ENCODE measurements at places on chromosomes 7 and 10. TPM values are rescaled to one million over a fixed set of nuclear protein-coding genes. Genes with fewer than 3 reads are reported as not detected.

The UBTD1 gene
- 1.9 TPM for total RNA-seq

The CHST15 gene
- total RNA-seq, result 1.2 TPM

The PRXL2A gene
- total RNA-seq, result 4.7 TPM

The SIRT1 gene
- total RNA-seq, result 58.8 TPM

The NUTM2A gene
- 1.3 TPM for total RNA-seq

The HOXA4 gene
- total RNA-seq, result 0.19 TPM

The MGAM2 gene
- total RNA-seq, result not detected

The ZNF804B gene
- total RNA-seq, result not detected

GRCh38 chr10:48522011-48522765 lies 82.7 kb downstream of the ARHGAP22 start:
- no peaks in the 10 kb centered on the region for H3K27me3 ChIP-seq
- no peaks in the 10 kb centered on the region for H3K36me3 ChIP-seq
- H3K4me3 ChIP-seq, result no peak overlapping the region
- no peak for DNase-seq
- H3K27ac ChIP-seq, result no peak overlapping the region
- H3K4me1 ChIP-seq, result no peaks in the 10 kb centered on the region

DNA sequence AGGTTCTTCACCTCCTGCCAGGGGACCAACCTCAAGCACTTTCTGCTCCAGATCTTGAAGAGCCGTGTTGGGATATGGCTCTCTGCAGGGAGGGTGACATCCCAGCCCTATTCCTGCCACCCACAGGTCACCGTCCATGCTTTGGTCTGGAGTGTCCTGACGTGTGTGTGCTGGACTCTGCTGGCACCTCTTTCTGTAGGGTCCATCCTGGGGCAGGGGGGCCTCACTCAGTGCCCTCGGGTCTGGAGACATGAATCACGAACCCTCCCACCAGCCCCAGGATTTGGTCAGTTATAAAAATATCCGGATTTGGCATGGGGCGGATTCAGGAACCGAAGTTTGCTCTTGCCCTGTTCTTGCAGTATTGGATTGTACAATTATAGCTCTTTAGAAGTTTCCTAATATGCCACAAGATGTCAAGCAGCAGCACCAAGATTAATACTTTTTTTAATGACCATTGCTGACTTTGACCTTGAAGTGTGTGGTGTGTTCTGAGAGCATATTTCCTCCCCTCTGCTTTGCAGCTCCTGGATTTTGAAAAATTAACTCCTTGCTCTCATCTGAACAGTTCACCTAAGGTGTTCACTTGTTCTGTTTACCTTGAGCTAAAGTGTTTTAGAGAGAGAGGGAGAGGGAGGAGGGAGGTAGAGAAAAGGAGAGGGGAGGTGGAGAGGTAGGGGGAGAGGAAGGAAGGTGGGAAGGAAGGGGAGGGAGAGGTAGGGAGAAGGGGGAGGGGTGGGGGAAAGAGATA lies 95.4 kb upstream of the SHH start:
- H3K27me3 ChIP-seq, result no peaks in the 10 kb centered on the region
- H3K4me3 ChIP-seq, result no peak overlapping the region
- H3K4me1 ChIP-seq, result no peaks in the 10 kb centered on the region
- H3K27ac ChIP-seq, result no peak overlapping the region
- no peaks in the 10 kb centered on the region for H3K36me3 ChIP-seq

- no peaks in the 10 kb centered on the region for H3K4me1 ChIP-seq
- H3K27me3 ChIP-seq, result no peaks in the 10 kb centered on the region
- H3K36me3 ChIP-seq, result no peaks in the 10 kb centered on the region
- H3K27ac ChIP-seq, result no peak overlapping the region
Measured at GRCh38 chr7:110779339-110779738, 311.6 kb upstream of the LRRN3 start.

- no peaks in the 10 kb centered on the region for H3K4me1 ChIP-seq
- H3K36me3 ChIP-seq, result no peaks in the 10 kb centered on the region
- no peak for DNase-seq
- H3K27me3 ChIP-seq, result no peaks in the 10 kb centered on the region
- H3K4me3 ChIP-seq, result no peak overlapping the region
- H3K27ac ChIP-seq, result no peak overlapping the region
Measured at GRCh38 chr10:2342206-2342605, 604.9 kb upstream of the ADARB2 start.

- no peaks in the 10 kb centered on the region for H3K27me3 ChIP-seq
- no peak overlapping the region for H3K27ac ChIP-seq
- H3K4me3 ChIP-seq, result no peak overlapping the region
- no peaks in the 10 kb centered on the region for H3K36me3 ChIP-seq
Measured at GRCh38 chr7:28291559-28291958, 111.0 kb upstream of the JAZF1 start.

DNA sequence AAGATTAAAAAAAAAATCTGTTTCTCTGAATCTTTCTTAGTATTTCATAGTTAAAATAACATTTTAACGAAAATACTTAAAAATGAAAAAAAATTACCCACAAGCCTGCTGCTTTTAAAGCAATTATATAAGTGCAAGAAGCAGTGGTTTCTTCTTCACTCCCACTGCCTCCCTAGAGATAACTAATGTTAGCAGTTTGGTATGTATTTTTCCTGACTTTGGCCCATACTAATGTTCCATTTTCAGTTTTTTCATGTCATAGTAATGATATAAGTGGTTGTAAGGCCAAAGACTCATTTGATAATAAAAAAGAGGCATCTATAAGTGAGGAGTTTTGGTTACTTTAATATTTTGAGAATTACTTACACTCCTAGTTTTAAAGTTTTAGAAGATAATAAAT lies 24.3 kb upstream of the LAMB1 start:
- no peak overlapping the region for H3K4me3 ChIP-seq
- no peaks in the 10 kb centered on the region for H3K36me3 ChIP-seq
- H3K4me1 ChIP-seq, result no peaks in the 10 kb centered on the region
- no peaks in the 10 kb centered on the region for H3K27me3 ChIP-seq
- DNase-seq, result no peak

GRCh38 chr10:28120043-28120749 lies 121.3 kb upstream of the ODAD2 start:
- no peak for DNase-seq
- peaks cover 5% of the 10 kb centered on the region for H3K36me3 ChIP-seq
- no peak overlapping the region for H3K27ac ChIP-seq
- no peaks in the 10 kb centered on the region for H3K27me3 ChIP-seq

GRCh38 chr7:29150856-29151255 lies 4.5 kb upstream of the CPVL start:
- peaks cover 6% of the 10 kb centered on the region for H3K27me3 ChIP-seq
- no peak overlapping the region for H3K27ac ChIP-seq
- no peak overlapping the region for H3K4me3 ChIP-seq
- DNase-seq, result no peak
- no peaks in the 10 kb centered on the region for H3K36me3 ChIP-seq

GRCh38 chr7:155833651-155834050 lies 21.4 kb upstream of the SHH start:
- no peaks in the 10 kb centered on the region for H3K27me3 ChIP-seq
- H3K27ac ChIP-seq, result no peak overlapping the region
- H3K4me1 ChIP-seq, result no peaks in the 10 kb centered on the region

- H3K36me3 ChIP-seq, result no peaks in the 10 kb centered on the region
- H3K4me3 ChIP-seq, result no peak overlapping the region
- H3K27ac ChIP-seq, result no peak overlapping the region
- H3K4me1 ChIP-seq, result no peaks in the 10 kb centered on the region
Measured at GRCh38 chr10:30587522-30588031, 42.0 kb downstream of the LYZL2 start.

DNA sequence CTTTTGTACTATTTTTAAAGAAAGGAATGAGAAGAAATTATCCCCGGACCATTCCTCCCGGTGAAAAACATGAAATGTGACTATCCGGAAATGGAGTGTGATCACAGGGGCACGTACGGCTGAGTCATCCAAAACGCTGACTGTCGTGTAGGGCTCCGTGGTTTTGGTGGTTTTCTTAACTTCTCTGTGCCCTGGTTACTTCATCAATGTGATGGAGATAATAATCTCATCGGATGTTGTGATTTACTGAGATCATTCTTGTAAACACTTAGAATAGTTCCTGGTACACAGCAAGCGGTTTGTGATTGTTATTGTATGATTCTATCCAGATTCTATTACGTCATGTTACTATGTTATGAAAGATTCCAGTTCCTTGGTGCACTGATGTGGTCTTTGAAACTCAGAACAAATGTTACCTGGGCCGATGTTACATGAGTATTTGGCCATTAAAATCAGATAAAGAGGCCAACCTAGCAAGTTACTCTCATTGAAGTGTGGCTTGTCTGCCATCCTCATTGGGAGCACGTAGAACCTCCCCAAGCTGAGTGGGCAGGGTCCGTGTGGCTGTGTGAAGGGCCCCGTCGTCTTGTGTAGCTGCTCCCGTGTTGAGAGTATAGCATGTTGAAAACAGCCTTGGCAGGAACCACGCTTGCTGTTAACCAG lies 99.5 kb downstream of the CAMK1D start:
- H3K36me3 ChIP-seq, result no peaks in the 10 kb centered on the region
- H3K27ac ChIP-seq, result peak overlapping the region; percentile 60
- H3K4me3 ChIP-seq, result no peak overlapping the region
- DNase-seq, result peak; percentile 87

GRCh38 chr7:69192134-69192533 lies 406.1 kb upstream of the AUTS2 start:
- H3K27me3 ChIP-seq, result no peaks in the 10 kb centered on the region
- H3K36me3 ChIP-seq, result no peaks in the 10 kb centered on the region
- H3K4me3 ChIP-seq, result no peak overlapping the region
- DNase-seq, result no peak
- H3K4me1 ChIP-seq, result no peaks in the 10 kb centered on the region

GRCh38 chr10:64115908-64116643 lies 594.9 kb downstream of the REEP3 start:
- no peaks in the 10 kb centered on the region for H3K27me3 ChIP-seq
- no peaks in the 10 kb centered on the region for H3K36me3 ChIP-seq
- H3K27ac ChIP-seq, result no peak overlapping the region

DNA sequence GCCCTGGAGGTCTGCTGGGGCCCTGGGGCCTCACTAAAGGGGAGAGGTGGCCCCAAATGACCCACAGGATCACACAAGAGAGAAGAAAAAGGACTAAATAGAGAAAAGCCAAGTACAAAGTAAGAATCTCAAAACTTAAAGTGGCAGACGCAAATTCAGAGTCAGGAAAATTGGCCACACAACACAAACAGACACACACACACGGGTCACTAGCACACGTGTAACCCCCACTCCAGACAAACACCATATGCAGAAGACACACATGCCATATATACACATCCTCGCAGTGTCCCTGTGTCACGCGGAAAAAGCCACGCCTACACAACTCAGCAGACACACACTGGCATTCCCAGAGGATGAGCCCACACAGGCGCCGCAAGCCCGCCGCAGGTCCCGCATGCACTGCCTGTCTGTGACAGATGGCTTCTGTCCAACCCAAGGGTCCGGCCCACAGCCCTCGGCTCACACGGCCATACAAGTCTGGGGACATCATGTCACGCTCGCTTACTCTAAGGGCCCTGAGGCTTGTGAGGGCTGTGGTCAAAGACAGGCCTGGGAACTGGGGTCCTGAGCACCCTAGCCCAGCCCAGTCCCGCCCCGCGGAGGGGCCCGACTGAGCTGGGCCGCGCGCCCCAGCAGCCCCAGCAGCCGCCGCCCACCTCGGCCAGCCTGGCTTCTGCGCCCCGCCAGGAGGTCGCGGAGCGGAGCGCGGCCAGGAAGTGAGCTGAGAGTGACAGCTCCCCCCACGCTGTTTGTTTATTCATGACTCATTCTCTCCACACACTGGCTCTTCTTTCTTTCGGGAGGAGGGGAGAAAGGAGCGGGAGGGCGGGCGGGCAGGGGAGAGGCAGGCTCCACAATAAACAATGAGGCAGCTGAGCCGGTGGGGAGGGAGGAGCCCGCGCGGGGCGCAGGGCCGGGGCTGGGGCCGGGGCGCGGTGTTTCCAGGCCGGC lies 95.5 kb upstream of the ZMIZ1 start:
- no peak overlapping the region for H3K27ac ChIP-seq
- H3K36me3 ChIP-seq, result no peaks in the 10 kb centered on the region
- H3K27me3 ChIP-seq, result no peaks in the 10 kb centered on the region
- peaks cover 13% of the 10 kb centered on the region for H3K4me1 ChIP-seq
- H3K4me3 ChIP-seq, result peak overlapping the region; percentile 57
- peak; percentile 59 for DNase-seq

DNA sequence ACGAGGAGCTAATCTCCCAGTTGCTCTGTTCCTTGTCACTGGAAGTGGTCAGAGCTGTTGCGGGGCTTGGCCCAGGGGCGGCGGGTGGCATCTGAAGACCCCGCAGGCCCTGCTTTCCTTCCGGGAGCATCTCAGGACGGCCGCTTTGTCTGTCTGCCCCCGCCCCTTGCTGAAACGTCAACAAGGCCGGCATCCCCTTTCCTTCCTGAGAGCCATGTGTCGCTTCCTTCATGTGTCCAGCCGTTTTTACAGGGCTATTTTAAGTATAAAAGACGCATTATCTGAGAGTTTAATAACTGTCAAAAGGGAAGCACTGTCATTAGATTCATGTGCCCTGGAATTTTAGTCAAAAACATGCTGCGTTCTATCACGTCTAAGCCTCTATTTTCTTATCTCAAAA lies 110.4 kb downstream of the CUX1 start:
- H3K36me3 ChIP-seq, result no peaks in the 10 kb centered on the region
- no peaks in the 10 kb centered on the region for H3K4me1 ChIP-seq
- no peak overlapping the region for H3K4me3 ChIP-seq
- H3K27ac ChIP-seq, result no peak overlapping the region
- no peak for DNase-seq

- no peak overlapping the region for H3K27ac ChIP-seq
- H3K4me1 ChIP-seq, result no peaks in the 10 kb centered on the region
- H3K4me3 ChIP-seq, result no peak overlapping the region
- no peaks in the 10 kb centered on the region for H3K27me3 ChIP-seq
- no peak for DNase-seq
Measured at GRCh38 chr7:131119381-131119780, 208.3 kb upstream of the MKLN1 start.

- no peaks in the 10 kb centered on the region for H3K27me3 ChIP-seq
- no peak overlapping the region for H3K4me3 ChIP-seq
- H3K27ac ChIP-seq, result no peak overlapping the region
Measured at GRCh38 chr10:84540022-84540616, 211.7 kb downstream of the CCSER2 start.

- peaks cover 11% of the 10 kb centered on the region for H3K36me3 ChIP-seq
- H3K27ac ChIP-seq, result no peak overlapping the region
- DNase-seq, result no peak
- peaks cover 3% of the 10 kb centered on the region for H3K4me1 ChIP-seq
- no peak overlapping the region for H3K4me3 ChIP-seq
Measured at GRCh38 chr7:149133028-149133710, 7.0 kb upstream of the ZNF425 start.

- H3K4me1 ChIP-seq, result no peaks in the 10 kb centered on the region
- no peaks in the 10 kb centered on the region for H3K36me3 ChIP-seq
- H3K27me3 ChIP-seq, result no peaks in the 10 kb centered on the region
- H3K27ac ChIP-seq, result no peak overlapping the region
- no peak overlapping the region for H3K4me3 ChIP-seq
Measured at GRCh38 chr7:69622014-69622835, 23.9 kb downstream of the AUTS2 start.

GRCh38 chr7:41415471-41416207 lies 287.3 kb downstream of the INHBA start:
- DNase-seq, result no peak
- H3K36me3 ChIP-seq, result no peaks in the 10 kb centered on the region
- no peak overlapping the region for H3K27ac ChIP-seq
- H3K4me1 ChIP-seq, result no peaks in the 10 kb centered on the region
